ENCODE measurements at places on chromosomes 6 and 20. TPM values are rescaled to one million over a fixed set of nuclear protein-coding genes. Genes with fewer than 3 reads are reported as not detected.

GRCh38 chr6:45983062-45983461 lies 32.6 kb downstream of the CLIC5 start:
- no peak for DNase-seq

FHL5 gene
- 1.8 TPM for total RNA-seq

GJA1 gene
- 102 TPM for total RNA-seq

RNF39 gene
- 1.8 TPM for total RNA-seq

HEY2 gene
- total RNA-seq, result 2.4 TPM

- no peak for DNase-seq
Observed at GRCh38 chr20:23273776-23274175, 76.8 kb upstream of the NXT1 start.

ULBP1 gene
- total RNA-seq, result 0.41 TPM

- no peak for DNase-seq
Observed at GRCh38 chr20:43383026-43383795, 74.5 kb upstream of the SRSF6 start.

GRCh38 chr20:61090541-61090940 lies 161.5 kb upstream of the CDH4 start:
- no peak for DNase-seq

SLC22A23 gene
- 13.7 TPM for total RNA-seq

GRCh38 chr6:103799971-103800670 lies 1059.6 kb downstream of the HACE1 start:
- DNase-seq, result no peak

KATNA1 gene
- 27.3 TPM for total RNA-seq

DNA sequence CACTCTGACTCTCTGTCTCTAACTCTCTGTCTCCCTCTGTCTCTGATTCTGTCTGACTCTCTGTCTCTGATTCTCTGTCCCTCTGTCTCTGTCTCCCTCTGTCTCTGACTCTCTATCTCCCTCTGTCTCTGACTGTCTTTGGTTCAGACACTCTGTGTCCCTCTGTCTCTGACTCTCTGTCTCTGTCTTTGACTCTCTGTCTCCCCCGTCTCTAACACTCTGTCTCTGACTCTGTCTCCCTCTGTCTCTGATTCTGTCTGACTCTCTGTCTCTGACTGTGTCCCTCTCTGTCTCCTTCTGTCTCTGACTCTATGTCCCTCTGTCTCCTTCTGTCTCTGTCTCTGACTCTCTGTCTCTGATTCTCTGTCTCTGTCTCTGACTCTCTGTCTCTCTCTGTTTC lies 21.7 kb upstream of the NOL4L start:
- no peak for DNase-seq

CST5 gene
- total RNA-seq, result not detected

DNA sequence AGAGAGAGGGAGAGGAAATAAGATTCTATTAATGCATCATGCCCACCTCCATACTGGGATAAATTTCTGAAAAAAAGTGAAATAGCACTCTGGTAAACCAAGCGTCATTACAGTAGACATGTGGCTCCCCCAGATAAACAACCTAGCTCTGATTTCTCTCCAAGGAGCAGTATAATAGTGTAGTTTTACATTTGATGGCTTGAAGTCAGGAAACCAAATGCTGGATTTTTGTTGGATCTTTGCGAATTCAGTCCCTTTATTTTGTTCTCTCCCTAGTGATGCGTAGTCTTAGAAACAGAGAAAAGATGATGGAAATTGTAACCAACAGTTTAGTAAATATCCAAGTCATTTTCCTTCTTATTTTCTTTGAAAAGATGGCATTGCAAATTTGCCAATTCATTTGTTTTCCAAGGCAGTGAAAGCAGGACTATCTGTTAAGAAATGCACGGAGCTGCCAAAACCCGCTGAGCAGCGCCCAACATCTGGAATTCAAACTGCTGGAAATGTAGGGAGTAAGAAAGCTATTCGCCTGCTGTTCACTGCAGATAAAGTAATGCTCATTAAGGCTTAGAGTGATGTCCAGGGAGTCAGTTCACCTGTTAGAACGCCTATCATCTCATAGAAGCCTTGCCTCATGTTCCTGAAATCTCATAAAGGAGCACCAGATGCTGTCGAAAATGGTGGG lies 85.7 kb upstream of the DOK5 start:
- DNase-seq, result peak; percentile 45

DNA sequence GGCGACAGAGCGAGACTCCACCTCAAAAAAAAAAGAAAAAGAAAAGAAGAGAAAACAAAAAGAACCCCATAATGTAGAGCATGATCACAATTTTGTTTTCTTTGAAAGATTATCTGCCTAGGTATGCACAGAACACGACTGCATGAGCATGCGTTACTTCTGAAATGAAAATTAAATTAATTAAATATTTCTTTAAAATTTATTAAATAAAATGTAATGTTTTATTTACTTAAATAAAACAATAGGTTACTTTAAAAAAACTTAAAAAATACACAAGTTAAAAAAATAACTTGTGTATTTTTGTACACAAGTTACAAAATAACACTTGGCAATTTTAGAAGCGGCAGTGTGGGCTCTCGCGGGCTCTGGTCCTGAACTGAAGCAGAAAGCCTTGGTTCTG lies 107.8 kb downstream of the TFAP2A start:
- DNase-seq, result no peak

- no peak for DNase-seq
Observed at GRCh38 chr6:134436950-134437349, 119.0 kb upstream of the SGK1 start.

ERVFRD-1 gene
- total RNA-seq, result 0.10 TPM

PARD6B gene
- 3.2 TPM for total RNA-seq

BTN1A1 gene
- not detected for total RNA-seq

GRCh38 chr6:43814111-43814510 lies 44.1 kb downstream of the VEGFA start:
- DNase-seq, result no peak

WASF1 gene
- 11.8 TPM for total RNA-seq

HLA-A gene
- 134 TPM for total RNA-seq

DNA sequence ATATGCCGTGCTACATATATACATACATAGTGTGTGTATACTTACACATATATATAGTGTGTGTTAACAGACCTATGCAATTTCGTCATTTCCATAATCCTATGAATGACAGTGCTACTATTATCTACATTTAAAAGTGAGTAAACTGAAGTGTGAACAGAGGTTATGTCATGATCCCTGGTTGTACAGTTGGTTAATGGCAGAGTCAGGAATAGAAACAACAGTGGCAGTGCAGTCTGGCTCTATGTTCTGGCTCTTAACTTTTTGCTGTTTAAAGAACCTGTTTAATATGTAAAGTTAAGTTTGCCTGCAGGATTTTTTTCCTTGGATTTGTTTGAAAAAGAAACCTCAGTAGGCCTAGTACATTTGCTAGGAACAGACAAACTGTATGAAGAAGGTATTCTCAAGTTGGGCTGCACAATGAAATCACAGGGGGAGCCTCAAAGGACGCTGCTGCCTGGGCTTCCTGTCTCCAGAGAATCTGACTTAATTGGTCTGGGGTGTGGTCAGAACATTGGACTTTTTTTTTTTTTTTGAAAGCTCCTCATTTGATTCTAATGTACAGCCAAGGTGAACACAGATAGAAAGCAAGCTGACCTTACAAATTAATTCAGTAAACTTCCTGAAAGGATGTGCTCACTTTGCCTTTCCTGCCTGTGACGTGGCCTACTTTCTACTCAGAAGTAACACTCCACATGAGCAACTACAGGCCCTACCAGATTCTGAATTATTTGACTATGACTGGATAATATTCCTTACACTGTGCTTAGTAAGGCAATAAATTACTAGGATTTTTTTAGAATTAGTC lies 29.4 kb downstream of the PLCB1 start:
- DNase-seq, result peak; percentile 7

DNA sequence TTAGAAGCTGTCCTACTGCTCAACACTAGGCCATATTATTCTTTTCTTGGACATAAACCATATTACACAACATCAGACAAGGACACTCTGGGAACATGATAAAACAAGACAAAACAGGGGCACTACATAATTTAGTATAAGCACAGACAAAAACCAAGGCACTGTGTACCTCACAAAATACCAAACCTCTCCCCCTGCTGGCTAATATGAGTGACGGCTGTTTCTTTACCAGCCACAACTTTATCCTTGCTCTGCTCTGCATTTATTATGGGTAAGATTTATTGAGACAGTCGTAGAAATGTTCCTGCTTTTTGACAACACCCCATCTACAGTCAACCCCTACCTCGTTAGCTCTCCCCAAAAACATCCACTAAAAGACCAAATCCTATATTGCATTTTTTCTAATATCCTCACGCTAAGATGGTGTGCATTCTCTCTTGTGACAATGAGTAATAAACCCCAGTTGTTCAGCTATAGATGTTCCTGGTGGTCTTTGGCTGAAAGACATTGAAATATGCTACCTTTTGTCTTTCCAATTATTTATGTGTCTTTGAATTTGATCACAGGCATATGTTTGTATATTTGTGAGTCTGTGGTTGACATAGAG lies 23.8 kb upstream of the POLR1H start:
- peak; percentile 6 for DNase-seq

- DNase-seq, result no peak
Observed at GRCh38 chr6:128172752-128173682, 272.2 kb upstream of the THEMIS start.

GABRR1 gene
- 0.41 TPM for total RNA-seq

DNA sequence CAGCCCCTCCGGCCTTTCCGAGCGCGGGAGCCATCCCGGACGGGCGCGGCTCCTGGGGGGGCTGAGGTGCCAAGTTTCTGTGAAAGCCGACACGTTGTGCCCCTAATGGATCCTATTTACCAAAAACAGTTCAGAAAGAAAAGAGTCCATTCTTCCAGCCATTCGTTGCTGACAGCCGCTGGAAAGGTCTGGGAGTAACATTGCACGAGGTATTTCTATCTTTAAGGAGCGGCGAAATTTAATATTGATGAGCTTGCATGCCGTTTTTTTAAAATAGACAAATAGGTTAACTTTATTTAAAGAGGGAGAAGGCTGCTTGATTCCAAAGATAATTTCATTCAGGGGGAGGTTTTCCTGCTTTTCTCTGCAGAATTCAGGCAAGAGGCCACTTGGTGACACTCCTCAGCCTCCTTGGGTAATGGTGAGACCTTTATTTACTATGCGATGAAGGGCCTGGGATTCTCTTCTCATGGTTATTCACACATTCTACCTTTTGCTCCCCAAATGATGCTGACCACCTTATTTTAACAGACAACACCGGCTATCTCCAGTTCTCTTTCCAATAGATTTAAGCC lies 988 bp downstream of the TIAM2 start:
- DNase-seq, result no peak

GRCh38 chr6:17355404-17355774 lies 38.0 kb upstream of the CAP2 start:
- no peak for DNase-seq

- DNase-seq, result peak; percentile 70
Observed at GRCh38 chr20:57259938-57260921, 6.2 kb downstream of the BMP7 start.

- DNase-seq, result no peak
Observed at GRCh38 chr20:6026051-6026450, 27.8 kb downstream of the LRRN4 start.

GRCh38 chr20:48211238-48211637 lies 426.0 kb upstream of the SULF2 start:
- no peak for DNase-seq

GRCh38 chr20:41094353-41095055 lies 42.8 kb upstream of the PLCG1 start:
- no peak for DNase-seq

DNA sequence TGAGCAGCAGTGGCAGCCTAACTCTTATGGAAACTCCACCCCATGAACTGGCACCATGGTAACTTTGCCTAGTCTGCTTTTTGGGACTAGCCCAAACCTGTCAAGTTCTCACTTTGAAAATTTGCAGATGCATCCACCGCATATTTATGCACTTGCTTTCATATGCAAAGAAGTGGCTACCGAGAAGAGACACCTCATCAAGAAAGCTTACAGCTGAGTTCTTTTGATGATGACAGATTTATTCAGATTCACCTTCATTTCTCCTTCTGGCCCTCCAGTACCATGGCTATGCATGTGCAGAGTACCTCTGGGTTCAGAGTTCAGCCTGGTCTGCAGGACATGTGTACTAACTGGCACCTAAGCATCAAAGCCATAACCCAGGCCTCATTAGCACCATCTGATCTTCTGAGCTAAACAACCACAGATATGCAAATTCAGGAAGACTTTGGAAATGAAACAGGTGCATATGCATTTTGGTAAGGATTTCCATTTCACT lies 154.3 kb upstream of the TENT5A start:
- no peak for DNase-seq

Measured in tongue (tissue), 3 donors.